ENCODE measurements at places on chromosomes 1 and 21. TPM values are rescaled to one million over a fixed set of nuclear protein-coding genes. Genes with fewer than 3 reads are reported as not detected.

The MEX3A gene
- total RNA-seq, result 0.22 TPM

The KIAA0040 gene
- 0.22 TPM for total RNA-seq

The AIRE gene
- not detected for total RNA-seq

The KCNE2 gene
- total RNA-seq, result not detected

DNA sequence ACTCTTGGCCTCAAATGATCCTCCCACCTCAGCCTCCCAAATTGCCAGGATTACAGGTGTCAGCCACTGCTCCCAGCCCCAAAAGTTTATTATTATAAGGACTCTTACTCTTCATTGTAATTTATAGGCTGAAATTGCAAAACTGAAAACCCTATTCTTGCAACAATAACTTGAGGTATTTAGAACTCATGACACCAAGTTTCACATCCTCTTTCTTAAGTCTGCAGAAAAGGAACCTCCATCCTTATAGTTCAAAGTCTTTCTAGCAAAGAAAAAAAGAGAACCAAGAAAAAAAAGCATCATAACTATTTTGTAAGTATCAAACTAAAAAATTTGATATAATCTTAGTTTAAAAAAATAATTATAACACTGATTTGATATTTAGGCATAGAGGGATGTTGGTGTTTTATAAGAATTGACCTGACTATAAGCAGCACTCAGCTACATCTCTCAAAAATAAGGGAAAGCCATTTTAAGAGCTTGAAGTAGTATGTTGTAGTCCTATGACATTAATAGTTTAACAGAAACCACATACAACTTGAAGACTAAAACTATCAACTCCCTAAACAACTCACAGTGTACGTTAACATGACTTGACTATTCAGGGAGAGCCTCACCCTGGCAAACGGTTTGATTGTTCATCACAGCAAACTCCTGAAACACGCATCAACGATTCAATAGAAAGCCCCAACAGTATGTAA is 122.4 kb downstream of the AKT3 start:
- no peak for DNase-seq

DNA sequence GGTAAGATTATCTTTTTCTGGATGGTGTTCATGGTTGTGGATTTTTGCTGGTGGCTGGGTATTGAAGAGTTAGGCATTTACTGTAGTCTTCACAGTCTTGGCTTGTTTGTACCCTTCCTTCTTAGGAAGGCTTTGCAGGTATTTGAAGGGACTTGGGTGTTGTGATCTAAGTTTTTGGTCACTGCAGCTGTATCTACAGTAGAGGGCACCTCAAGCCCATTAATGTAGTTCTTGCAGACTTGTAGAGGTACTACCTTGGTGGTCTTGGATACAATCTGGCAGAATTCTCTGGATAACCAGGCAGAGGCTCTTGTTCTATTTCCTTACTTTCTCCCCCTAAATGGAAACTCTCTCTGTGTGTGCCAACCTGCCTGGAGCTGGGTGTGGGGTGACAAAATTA is 155.8 kb upstream of the BRINP3 start:
- no peak for DNase-seq

DNA sequence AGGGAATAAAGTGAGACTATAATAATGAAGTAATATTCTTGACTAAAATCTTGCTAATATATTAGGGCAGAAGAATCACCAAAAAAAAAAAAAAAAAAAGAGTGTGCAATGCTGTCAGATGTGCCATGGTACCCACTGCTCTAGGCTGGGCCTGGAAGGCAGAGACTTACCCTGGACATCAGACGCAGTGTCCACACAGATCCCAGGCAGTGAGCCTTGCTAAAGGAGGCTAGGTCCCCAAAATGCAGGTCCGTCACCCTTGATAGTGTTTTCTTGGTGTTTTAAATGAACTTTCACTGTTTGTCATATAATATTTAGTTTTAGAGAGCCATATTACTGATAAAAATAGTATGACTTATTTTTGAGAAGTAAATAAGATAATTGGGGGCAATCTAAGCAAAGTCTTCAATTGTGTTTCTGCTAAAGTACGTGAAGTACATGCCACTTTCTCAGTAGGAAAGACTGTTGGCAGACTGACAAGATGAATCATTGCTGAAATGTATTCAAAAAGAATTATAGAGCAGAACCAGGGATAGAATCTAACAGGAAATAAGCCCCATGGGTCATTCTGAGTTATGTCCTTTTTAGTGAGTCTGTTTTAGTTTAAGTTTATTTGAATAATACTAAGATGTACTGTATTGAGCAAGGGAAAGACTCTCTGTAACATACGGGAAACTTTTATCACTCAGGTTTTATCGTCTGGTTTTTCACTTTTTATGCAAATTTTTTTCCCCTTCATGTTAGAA is 74.6 kb upstream of the PDC start:
- peak; percentile 93 for DNase-seq

DNA sequence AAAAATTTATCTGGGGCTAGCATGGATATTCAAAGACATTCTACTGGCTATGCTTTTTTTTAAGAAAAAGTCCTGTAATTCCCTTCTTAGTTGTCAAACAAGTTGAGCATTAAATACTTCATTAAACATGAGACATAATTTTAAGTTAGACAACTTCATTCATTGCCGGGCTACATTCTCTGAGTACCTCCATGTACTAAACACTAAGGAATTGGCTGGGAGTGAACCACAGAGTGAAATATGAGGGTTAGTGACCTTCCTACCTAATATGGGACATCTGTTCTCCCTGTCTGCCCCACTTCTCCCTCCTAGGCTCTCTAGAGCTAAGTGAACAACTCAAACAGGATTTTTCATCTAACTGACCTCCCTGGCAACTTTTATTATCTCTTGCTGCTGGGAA is 370.4 kb downstream of the VAV3 start:
- peak; percentile 27 for DNase-seq

- DNase-seq, result peak; percentile 6
These were observed 328.5 kb downstream of the TBX15 start for GRCh38 chr1:118659646-118660045.

DNA sequence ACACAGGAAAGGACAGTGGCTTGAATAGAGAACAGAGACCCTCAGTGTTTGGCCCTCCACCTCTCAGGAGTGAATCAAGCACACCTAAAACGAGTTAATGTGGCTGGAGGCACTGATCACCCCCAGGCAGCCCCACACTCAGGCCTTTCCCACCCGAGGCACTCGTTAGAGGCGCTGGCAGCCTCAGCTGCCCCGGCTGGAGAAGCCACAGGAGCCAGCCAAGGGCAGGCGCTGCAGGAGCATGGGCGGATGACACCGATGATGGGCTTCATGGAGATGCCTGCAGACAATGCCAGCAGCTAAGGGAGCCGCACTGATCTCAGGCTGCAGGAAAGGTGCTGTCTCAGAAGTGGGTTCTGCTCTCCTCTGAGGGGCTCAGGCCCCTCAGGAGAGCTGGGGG is 24.1 kb upstream of the ABCG1 start:
- DNase-seq, result no peak

GRCh38 chr1:180196436-180197003 is 33.5 kb upstream of the LHX4 start:
- DNase-seq, result no peak

- peak; percentile 63 for DNase-seq
These were observed 11.8 kb downstream of the NFYC start for GRCh38 chr1:40703316-40703715.

- DNase-seq, result no peak
These were observed 22.7 kb upstream of the PRKACB start for GRCh38 chr1:84121360-84121759.

- no peak for DNase-seq
These were observed 70.4 kb upstream of the SCAF4 start for GRCh38 chr21:31802331-31802730.

GRCh38 chr1:97364086-97364485 is 556.7 kb downstream of the DPYD start:
- DNase-seq, result peak; percentile 77

GRCh38 chr1:182684116-182684828 is at the start of gene RGS8:
Gene RGS8, minus strand, starts transcription at chr1:182684587. Its CDS starts 14,938 bp downstream, at chr1:182669649.
- no peak for DNase-seq

- no peak for DNase-seq
These were observed 26.4 kb downstream of the RRAGC start for GRCh38 chr1:38833146-38833545.

GRCh38 chr1:156767879-156768604 is 707 bp downstream of the PRCC start:
- peak; percentile 63 for DNase-seq

DNA sequence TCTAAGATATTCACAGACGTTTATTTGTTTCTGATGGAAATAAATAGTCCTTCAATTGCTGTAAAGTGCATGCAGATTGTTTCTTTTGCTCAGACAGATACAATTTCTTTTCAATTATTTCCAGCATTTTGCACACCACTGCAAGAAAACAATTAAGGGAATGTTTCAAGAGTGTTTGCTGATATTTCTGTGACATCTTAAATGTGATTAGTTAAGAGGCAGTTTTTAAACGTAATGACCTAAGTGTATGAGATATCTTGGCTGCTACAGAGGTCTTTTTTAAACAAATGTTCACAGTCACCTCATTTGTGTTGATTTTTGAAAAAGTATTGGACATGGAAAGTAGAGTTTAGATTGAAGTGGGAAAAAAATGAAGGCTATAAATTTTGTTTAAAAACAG is 262.3 kb upstream of the BRINP3 start:
- DNase-seq, result no peak
